HepG2 (cell line): ENCODE measurements at places on chromosomes 16 and 17.
A peak's percentile ranks its signal among the peaks of the same experiment; 100 is the strongest.

GRCh38 chr16:55040366-55041086 is 109.9 kb downstream of the IRX5 start:
- no peak for DNase-seq

DNA sequence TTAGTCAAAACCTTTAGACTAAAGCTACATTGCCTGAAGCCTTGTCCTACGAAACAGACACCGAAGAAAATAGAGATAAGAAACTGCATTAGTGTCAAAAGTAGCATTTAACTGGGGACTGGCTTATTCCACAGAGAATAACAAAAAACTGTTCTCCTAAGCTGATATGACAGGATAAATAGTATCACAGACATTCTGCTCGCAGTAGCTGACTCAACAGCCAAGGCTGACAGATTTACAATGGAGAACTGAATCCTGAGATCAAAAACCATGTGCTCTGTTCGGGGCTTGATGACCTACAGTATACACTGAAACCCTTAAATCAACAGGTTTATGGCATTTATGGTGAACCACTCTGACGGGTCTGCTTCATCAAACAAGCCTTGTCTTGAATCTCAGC is 25.5 kb downstream of the ADAMTS18 start:
- DNase-seq, result no peak

- DNase-seq, result no peak
Measured at GRCh38 chr17:50108556-50108955, 13.4 kb downstream of the PDK2 start.

DNA sequence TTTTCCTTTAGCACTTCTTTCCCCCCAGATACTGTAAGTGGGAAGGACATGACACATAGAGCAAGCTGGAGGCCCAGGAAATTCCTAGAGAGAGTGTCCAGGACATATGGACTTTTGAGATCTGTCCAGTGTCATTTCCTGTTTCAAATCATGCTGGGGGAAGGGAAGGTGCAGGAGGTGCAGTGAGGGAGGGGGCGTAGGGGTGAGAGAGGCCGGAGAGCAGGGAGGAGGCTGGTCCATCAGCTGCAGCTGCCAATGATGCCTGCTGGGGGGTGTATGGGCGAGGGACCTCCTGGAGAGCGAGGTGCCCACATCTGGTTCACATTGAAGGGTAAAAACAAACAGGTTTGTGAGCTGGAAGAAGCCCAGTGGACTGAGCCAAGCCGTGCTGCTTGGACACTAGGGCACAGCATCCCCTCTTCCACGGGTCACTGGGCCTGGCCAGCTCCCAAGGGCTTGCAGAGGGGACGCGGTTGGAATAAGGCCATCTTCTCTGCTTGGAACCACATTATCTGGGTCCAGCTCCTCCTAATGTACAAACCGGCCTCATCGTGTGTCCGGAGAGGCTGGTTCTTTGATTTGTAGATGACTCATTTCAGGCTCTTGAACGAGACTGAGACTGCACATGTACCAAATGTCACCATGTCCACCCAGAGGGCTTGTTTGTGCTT is 70.4 kb upstream of the SMURF2 start:
- peak; percentile 58 for DNase-seq

GRCh38 chr17:72120642-72121163 is at the start of gene SOX9:
Gene SOX9, plus strand, starts transcription at chr17:72121020. Its CDS starts 372 bp downstream, at chr17:72121392.
- DNase-seq, result peak; percentile 98

DNA sequence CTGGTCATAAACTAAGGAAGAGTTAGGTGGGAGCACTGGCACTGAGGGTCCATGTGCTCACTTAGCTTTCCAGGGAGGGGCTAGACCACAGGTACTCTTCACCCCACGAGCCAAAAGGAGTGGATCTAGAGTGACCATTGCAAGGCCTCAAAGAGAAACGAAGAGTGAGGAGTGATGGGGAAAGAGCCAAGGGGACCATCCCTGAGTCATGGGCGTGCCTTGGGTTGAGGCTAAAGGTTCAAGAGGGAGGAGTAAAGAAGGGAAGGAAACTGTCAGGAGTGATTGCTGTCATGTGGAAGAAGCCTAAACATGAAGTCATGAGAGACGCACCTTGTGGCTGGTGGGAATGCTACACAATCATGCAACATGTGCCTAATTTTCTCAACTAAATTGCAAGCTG is 141.0 kb downstream of the CDH13 start:
- no peak for DNase-seq
